ENCODE measurements at places on chromosomes 7 and 10.

GRCh38 chr7:5276611-5277010 is 6.1 kb upstream of the SLC29A4 start:
- no peak for DNase-seq

- DNase-seq = no peak
Observed at GRCh38 chr10:60409202-60409601, 19.5 kb upstream of the ANK3 start.

- DNase-seq = no peak
Observed at GRCh38 chr7:87000344-87000743, 59.1 kb downstream of the ELAPOR2 start.

DNA sequence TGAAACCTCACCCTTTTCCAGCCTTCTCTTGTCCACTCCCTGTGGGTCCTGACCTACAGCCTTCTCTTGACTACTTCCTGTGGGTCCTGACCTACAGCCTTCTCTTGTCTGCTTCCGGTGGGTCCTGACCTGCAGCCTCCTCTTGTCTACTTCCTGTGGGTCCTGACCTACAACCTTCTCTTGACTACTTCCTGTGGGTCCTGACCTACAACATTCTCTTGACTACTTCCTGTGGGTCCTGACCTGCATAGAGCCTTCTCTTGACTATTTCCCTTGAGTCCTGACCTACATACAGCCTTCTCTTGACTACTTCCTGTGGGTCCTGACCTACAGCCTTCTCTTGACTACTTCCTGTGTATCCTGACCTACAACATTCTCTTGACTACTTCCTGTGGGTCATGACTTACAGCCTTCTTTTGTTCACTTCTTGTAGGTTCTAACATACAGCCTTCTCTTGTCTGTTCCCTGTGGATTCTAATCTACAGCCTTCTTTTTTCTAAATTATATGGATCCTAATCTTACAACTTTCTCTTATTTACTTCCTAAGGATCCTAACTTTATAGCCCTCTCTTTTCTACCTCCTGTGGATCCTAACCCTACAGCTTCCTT is 36.5 kb downstream of the C10orf71 start:
- DNase-seq = no peak

DNA sequence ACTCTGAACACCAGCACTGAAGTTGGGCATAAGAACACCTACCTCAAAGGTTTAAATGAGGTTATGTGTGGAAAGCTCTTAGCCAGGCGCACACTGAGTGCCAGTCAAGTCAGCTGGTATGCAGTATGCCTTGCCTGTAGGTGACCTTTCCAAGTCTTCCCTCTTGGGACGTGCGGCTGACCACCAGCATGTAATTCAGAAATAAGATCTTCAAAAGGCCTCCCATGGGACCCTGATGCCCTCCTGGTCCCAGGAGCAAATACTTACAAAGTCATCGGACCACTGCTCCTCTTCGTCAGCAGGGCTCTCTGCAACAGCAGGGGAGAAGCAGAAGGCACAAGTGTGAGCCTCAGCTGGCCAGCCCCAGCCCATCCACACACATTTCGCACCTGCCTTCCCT is 40.8 kb downstream of the BLNK start:
- no peak for DNase-seq

DNA sequence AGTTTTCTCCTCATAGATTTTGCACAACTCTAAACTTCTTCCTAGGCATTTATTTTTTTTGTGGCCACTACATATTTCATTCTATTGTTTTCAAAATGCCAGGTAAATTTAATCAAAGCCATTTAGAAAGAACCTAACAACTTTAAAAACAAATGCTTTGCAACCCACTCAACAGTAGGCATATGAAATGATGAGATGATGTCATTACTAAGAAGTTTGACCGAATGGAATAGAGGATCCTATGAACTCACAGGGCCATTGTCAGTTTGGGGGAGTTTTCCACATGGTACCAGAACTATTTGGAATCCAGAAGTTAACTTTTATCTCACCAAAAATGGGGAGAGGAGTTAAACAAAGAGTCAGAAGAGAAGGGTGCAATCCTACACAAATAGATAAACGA is 100.7 kb upstream of the INHBA start:
- DNase-seq = no peak

DNA sequence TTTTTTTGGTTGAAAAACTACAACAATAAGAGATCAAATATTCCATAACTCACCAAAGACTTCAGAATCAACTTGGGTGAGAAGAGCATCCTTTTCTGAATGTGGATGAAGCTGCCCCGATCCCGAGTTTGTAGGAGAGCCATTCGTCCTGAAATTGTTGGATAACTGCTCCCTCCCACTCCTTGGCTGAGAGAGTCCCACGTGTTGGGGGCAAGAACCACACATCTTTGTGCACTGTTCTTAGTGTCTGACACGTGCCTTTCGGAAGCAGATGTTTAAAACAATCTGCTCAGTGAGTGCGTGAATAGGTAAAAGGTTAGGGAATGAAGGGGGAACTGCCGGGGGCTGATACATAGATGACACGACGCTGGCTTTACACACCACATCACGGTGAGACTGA is 575.7 kb downstream of the PTPRN2 start:
- DNase-seq = no peak

- no peak for DNase-seq
Observed at GRCh38 chr7:92417913-92418312, 29.4 kb upstream of the GATAD1 start.

DNA sequence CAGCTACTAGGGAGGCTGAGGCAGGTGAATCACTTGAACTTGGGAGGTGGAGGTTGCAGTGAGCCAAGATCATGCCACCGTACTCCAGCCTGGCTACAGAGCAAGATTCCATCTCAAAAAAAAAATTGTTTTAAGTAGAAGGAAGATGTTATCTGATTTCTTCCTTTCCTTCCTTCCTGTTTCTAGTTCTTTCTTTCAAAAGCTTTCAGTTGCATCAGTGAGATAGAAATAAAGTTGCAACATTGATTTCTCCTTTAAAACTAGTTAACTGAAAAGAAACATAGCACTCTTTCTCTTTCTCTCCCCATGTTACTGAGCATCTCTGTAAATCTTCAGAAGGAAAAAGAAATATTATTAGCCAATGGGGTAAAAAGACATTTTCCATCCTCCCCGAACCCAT is 37.5 kb downstream of the CNNM1 start:
- no peak for DNase-seq

- no peak for DNase-seq
Observed at GRCh38 chr7:154304740-154305700, 252.8 kb downstream of the DPP6 start.

- DNase-seq = no peak
Observed at GRCh38 chr7:93054975-93055374, 62.8 kb downstream of the SAMD9 start.
